AG08395 (cell line): ENCODE measurements at places on chromosomes 6 and 20.
A peak's percentile ranks its signal among the peaks of the same experiment; 100 is the strongest.

GRCh38 chr6:170134471-170135440, 156.1 kb downstream of the DLL1 start:
- no peak for DNase-seq

DNA sequence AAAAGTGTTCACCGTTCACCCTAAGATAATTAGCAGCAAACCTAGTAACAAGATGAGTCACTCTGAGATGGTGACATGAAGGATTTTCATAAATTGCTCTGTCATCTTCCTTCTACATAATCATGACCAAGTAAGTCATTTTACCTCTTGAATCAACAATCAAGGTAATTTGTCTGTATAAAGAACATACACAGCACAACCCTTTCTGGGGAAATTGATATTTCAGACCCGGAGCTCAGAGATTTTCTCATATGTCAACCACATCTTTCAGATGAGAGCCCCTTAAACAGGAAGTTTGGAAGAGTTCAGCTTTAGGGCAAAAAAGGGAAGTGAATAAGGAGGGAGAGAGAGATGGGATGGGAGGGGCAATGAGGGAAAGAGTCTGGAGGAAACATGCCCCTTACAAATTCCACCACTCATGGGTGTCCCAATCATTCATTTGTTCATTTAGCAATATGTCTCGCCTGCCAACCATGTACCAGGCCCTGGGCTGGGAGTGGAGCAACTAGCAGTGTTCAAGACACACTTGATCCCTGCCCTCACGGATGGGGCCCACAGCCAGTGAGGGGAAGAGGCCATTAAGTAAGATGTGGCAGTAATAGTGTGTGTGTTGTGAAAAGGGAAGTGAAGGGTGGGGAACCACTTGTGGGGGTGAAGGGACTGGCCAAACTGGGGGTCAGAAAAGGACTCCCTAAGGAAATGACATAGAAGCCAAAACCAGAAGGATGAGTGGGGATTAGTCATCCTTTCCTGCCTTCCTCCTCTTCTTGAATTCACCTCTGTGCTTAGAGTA, 190.9 kb downstream of the MAFB start:
- DNase-seq = no peak

- no peak for DNase-seq
Measured at GRCh38 chr6:55003719-55004430, 157.3 kb downstream of the FAM83B start.

- no peak for DNase-seq
Measured at GRCh38 chr6:104413767-104414166, 446.0 kb downstream of the HACE1 start.

- no peak for DNase-seq
Measured at GRCh38 chr20:20892328-20892727, 179.9 kb upstream of the RALGAPA2 start.

DNA sequence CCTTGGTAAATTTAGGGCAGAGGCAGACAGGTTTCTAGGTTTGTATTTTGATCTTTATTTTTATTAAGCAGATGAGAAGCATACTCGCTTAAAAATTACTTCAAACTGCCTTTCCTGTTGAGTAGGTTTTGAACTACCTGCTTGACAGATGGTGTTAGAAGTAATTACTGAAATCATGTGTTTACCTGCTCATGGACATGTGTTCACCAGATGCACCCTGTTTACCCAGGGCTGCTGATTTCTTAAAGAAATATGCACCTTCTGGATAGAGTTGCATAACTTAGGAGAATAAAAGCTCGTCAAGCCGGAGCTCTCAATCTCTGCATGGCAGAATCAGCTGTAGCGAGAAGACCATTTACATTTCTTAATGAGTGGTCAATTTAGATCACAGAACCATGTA, 165.1 kb downstream of the CDKAL1 start:
- DNase-seq = no peak

DNA sequence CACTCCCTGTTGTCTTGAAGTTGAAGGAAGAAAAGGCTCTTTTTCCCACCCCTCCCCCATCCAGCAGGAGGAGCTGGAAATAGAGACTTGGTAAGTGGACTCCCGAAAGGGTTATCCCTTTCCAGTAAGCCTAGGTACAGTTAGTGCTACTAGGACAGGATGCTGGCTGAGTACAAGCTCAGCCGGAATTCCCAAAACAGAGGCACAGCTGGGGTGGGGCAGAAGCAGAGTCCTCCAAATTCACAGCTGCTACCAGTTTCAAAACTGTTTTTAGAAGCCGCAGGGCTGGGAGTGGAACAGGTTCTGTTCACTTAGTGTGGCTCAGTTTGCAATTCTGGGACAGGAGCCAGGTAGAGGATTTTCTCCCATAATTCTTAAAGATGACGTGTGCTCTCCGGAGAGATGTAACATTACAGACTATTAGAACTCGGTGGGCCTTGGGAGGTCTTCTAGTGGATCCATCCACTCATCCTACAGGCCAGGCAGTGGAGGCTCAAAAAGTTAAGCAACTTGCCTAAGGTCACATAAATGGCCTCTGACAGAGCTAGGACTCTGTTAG, 19.0 kb upstream of the UTRN start:
- peak; percentile 35 for DNase-seq

DNA sequence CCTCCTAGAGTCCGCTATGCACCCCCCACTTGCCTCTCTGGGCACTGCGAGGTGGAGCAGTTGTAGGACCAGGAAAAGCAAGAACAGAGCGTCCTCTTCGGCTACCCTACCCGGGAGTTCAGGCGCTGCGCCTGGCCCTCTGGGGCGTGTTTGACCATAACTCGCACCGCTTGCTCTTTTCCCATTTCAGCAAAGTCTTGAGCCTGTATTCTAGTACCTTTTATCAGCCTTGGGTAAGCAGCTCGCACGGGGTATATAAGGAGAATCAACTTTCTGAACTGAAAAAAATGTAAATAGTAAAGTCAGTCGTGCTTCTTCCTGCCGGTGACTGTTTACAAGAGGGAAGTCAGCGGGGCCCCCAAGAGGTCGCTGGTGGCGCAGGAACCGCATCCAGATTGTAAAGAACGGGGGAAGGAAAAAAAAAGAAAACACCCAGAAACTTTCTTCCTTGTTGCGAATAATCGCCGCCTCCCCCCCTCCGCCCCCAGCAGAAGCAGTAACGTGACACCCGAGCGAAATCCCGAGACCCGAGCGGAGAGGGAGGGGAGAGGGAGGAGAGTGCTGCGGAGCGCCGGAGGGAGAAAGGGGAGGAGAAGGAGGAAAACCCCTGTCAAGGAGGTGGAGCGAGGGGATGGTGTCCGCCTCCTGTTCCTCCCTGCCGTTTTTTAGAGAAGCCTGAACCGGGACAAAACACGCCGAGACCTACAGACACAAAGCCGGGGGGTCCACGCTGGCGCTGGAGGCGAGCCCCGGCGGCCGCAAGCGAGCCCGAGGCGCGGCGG, at the start of gene UST:
Gene UST (plus strand): TSS at position 668 of the 782 bp plus-strand sequence. CDS start 401 bp downstream, outside the sequence.
- peak; percentile 82 for DNase-seq

GRCh38 chr20:21033817-21034216, 72.3 kb downstream of the LINC00237 start:
- DNase-seq = no peak

GRCh38 chr6:106101466-106101865, 15.3 kb downstream of the PRDM1 start:
- DNase-seq = no peak

DNA sequence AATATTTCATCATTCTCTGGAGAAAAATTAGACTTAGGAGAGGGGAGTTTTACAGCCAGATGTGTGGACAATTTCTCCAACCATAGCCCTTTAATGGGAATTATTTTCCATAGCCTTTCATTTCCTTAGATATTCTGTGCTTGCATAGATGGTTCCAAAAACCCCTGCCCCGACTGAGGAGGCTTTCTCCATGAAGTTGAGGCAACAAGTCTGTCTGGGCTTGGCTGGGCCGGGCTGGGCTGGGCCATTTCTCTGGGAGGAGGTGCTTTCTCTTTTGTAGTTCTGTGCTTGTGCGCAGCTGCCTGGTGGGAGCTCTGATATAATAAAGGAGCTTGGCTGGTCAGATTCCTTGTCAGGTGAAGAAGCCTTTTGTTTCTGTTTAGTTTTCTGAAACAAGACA, 71.4 kb downstream of the SOBP start:
- DNase-seq = no peak

- peak; percentile 80 for DNase-seq
Measured at GRCh38 chr20:63290677-63291472, 2.1 kb upstream of the COL20A1 start.

DNA sequence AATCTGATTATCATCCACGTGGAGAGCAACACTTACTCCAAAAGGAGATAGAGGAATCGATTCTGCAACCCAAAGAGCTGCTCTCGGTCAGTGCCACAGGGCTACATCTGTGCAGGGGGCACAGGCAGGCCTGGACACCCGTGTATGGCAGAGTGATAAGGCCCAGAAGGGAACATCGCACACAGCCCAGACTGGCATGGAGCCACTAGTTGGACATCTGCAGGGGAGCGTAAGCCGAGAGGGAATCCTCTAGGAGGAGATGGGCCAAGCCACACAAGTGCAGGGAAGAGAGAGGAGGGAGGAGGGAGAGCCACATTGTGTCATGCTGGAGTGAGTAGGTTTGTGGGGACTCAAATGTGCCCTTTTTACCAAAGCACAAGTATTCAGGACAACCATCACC, 50.4 kb upstream of the ENTPD6 start:
- DNase-seq = no peak
